8988T (cell line): ENCODE measurements at places on chromosomes 3 and 15.

DNA sequence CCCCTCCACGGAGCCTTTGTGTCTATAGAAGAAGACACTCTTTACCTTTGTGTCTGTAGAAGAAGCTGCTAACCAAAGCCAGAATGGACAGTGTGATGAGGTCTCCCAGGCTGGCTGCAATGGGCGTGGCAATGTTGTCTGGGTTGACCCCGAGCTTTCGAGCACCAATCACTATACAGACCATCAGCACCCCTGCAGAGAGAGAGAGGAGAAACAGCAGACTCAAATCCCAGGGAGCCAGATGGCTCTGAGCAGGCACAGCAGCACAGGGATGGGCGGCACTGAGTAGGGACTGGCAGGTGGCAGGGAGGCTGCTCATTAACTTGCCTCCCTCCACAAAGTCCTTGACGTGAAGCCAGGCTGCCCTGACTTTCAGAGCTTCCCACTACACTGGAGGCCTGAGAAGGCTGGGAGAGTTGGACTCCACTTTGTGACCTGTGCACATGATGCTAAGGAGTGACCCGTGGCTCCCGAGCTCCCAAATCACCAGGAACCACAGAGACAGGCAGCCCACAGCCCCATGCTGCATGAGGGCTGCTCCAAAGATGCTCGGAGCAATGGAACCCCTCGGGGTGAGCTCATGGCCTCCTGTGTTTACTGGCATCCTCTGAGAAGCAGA, 53.9 kb downstream of the ROPN1B start:
- DNase-seq, result no peak

DNA sequence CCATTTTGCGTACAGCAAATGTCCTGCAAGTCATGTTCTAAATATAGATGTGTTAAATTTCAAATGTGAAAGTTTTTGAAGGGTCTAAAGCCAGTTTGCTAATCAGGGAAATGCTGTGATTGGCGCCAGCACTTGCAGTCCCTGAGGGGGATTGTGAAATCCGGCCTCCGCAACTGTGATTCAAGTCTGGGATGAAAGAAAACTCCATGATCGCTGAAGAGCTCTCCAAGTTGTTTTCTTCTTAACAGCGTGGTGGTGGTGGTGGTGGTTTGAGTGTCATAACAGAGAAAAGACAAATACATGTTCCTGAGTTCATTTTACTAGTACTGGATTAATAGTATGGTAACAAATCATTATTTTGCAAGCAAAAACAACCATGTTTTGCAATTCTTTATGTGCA, 51.8 kb downstream of the MITF start:
- DNase-seq, result no peak

- DNase-seq, result no peak
These were observed 292.8 kb upstream of the LYSMD4 start for GRCh38 chr15:100026041-100026440.

GRCh38 chr3:150132101-150132749, 161.5 kb upstream of the PFN2 start:
- no peak for DNase-seq

GRCh38 chr3:124765197-124765840, 35.1 kb downstream of the UMPS start:
- no peak for DNase-seq
